ENCODE measurements at places on chromosomes 4 and X.
A peak's percentile ranks its signal among the peaks of the same experiment; 100 is the strongest.

- no peak for DNase-seq
Observed at GRCh38 chr4:35975617-35976355, 268.5 kb downstream of the ARAP2 start.

DNA sequence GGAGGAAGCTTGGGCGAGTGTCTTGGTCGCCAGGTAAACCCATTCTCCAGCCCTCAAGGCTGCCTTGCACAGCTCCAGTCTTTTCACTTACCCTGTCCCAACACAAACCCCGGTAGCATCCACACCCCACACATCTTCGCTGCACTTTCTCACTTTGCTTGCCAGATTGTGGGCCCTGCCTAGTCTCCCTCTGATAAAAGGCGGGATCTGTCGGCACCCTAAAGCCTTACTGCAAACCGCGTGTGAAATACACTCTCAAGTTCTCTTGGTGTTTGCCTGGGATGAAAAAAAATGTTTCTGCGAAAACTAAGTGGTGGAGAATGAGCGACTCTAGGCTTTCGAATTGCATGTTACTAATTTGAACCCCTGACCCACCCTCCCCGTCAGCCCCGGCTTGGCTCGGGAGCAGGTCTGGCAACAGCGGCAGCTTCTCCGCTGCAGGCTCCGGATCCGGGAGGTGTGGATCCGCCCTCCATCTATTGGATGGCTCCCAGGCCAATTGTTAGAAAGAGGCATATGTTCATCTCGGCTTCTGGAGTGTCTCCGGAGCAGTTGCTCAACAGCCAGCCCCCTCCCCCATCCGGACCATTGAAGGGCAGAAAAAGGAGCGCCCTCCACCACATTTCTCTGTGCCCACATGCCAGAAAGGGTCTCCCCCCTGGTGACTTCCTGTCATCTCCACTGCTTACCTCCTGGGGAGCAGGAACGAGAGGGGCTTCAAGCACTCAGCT, 3.0 kb upstream of the CITED1 start:
- peak; percentile 54 for DNase-seq

GRCh38 chr4:6031846-6032245, 13.6 kb upstream of the C4orf50 start:
- no peak for DNase-seq

DNA sequence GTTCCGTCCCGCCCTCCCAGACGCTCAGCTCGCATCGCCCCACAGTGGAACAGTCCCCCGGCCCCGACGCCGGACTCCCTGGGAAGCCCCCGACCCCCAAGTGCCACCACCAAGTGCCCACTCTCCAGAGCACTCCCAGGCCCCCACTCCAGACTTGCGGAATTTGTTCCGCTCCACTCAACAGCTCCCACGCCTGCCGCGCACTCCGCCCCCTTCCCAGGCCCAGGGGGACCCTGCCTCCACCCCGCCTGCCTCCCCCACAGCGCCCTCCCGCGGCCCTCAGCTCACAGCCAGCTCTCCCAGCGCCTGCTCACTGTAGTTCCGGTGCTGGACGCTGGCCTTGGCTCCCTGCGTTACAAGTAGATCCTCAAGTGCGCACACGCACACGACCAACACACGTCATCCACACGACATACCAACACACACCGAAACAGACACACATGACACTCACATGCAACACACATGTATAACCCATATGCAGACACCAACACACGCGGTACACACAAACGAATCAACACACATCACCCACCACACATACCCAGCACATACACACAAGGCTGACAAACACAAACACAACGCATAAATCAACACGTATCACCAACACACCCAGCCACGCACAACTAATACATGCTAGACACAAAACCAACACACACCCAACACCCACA, 8.0 kb downstream of the MSX1 start:
- DNase-seq: no peak

DNA sequence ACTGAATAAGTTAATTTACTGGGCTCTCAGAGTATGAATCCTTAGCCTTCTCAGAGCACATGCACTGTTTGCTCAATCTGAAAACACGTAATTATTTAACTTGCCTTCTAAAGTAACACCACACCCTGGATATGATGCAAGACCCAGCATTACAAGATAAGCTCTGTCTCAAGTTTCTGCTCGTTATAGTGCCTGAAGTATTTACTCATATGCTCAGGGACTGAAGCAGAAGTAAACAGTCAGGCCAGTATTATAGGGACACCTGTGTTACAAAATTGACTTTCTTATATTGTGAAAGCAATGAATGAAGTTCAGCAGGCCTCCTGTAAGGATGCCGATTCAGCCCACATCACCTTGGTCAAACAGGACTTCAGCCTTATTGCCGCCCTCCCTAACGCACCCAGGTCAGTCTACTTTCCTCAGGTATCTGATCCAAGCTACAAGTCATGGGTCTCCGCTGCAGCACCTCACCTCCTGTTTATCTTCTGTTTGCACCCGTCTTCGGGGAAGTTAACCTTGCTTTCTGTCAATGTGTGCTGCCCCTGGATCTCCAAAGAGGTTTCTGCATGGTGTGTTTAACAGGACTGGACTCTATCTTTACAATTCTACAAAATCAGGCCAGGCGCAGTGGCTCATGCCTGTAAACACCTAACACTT, 42.8 kb upstream of the KLF3 start:
- DNase-seq: peak; percentile 91

DNA sequence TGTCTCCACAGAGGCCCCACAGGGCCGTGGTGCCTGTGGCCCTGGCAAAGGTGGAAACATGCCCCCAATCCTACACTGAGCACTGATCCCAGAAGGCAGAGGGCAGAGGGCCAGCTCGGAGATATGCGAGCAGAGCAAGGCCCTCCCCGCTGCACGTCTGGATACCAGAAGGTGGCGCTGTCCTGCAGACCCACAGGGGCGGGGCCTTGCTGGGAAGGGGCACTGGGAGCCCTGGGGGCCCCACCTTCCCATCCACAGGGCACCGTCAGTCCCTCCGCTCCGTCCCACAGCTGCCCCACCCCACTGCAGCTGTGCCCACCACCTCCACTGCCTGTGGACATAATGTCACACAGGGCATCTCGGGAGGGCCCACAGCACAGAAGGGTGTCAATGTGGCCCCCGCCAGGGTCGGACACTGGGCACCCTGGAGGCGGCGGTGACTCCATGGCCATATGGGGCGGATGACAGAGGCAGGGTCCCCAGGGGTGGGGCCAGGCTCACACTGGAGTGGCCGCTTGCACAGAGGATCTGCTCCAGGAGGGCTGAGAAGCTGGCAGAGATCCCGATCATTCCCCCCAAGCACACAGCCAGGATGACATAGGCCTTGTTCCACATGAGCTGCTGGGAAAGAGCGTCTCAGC, 4.8 kb downstream of the SLC49A3 start:
- DNase-seq: no peak

Measured in HL-60 (cell line).